Sigmoid colon (tissue), 7 donors: ENCODE measurements at places on chromosomes 5 and 9. TPM values are rescaled to one million over a fixed set of nuclear protein-coding genes. Genes with fewer than 3 reads are reported as not detected.

ATOX1 gene
- polyA plus RNA-seq = 205 TPM

GRCh38 chr9:105510024-105510423 is 47.9 kb upstream of the FKTN start:
- no peak for DNase-seq
- H3K36me3 ChIP-seq = peaks cover 6% of the 10 kb centered on the region
- no peaks in the 10 kb centered on the region for H3K27me3 ChIP-seq
- H3K4me1 ChIP-seq = no peaks in the 10 kb centered on the region
- H3K27ac ChIP-seq = no peak overlapping the region

GRCh38 chr9:76153339-76153738 is 240.9 kb downstream of the RFK start:
- H3K36me3 ChIP-seq = no peaks in the 10 kb centered on the region
- no peak overlapping the region for H3K4me3 ChIP-seq
- H3K27ac ChIP-seq = no peak overlapping the region

DNA sequence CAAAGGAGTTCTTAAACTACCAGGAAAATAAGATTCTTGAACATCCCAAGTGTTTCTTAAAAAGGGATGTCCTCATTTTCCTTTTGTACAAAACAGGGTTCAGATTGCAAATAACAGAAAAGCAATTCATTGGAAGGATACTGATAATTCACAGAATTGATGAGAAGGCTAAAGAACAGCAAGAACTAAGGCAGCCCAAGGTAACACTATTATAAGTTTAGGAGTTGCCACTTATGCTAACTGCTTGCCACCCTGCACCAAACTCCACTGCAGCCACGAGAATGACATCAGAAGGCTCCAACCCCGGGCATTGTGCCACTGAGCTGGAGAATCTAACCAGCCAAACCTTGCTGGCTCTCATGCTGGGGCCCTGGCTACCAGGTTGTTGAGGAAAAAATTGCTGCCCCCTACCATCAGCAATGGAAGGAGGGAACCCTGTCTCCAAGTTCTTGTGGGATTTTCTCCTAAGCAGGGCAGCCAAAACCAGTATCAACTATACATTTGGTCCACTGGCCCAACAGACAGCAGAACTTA is 123.4 kb downstream of the ARL15 start:
- no peak overlapping the region for H3K4me3 ChIP-seq
- DNase-seq = no peak
- H3K4me1 ChIP-seq = no peaks in the 10 kb centered on the region
- H3K27ac ChIP-seq = no peak overlapping the region

GRCh38 chr5:52769061-52769460 is 18.7 kb upstream of the ITGA1 start:
- H3K27me3 ChIP-seq = no peaks in the 10 kb centered on the region
- H3K27ac ChIP-seq = no peak overlapping the region
- DNase-seq = no peak
- H3K36me3 ChIP-seq = no peaks in the 10 kb centered on the region
- no peak overlapping the region for H3K4me3 ChIP-seq
- H3K4me1 ChIP-seq = no peaks in the 10 kb centered on the region

GRCh38 chr9:84991514-84991870 is 322.0 kb downstream of the NTRK2 start:
- H3K36me3 ChIP-seq = no peaks in the 10 kb centered on the region
- H3K27me3 ChIP-seq = no peaks in the 10 kb centered on the region
- no peak for DNase-seq
- H3K27ac ChIP-seq = no peak overlapping the region
- H3K4me3 ChIP-seq = no peak overlapping the region
